Amygdala (tissue), 56 donors: ENCODE measurements at places on chromosomes 2 and 18.

DNA sequence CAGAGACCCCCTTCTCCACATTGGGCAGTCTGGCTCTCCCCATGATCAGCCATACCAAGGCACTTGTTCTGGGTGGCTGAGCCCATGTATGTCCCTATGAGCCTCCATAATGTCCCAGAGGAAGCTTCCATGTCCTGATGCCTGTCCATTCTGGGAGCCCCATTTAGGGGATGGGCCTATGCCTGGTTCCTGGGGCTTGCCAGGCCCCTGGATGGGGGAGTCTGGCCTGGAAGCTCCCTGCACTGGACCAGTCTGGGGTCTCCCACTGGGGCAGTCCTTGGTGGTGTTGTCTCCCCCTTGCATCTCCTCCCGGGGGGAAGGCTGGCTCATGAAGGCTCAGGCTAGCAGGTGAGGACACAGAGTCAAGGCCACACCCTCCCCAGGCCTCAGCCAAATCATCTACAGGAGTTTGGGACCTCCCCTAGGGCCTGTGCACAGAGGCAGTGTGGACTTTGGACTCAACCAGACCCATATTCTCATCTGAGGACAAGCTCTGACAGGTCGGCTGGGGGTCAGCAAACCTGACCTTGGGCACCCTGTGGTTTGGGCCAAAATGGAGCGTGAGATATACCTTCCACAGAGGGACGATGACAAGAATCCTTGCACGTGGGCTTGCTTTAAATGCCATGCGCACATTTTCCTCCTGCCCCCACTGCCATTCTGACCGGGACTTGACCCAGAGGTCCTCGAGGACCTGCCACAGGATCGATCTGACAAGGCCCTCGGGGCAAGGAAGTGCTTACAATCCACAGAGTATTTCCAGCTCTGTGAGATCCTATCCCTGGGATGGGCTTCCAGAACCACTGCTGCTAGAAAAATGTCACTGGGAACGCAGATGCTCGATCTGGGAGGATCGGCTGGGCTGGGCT is 38.8 kb downstream of the INHBB start:
- no peak for DNase-seq

DNA sequence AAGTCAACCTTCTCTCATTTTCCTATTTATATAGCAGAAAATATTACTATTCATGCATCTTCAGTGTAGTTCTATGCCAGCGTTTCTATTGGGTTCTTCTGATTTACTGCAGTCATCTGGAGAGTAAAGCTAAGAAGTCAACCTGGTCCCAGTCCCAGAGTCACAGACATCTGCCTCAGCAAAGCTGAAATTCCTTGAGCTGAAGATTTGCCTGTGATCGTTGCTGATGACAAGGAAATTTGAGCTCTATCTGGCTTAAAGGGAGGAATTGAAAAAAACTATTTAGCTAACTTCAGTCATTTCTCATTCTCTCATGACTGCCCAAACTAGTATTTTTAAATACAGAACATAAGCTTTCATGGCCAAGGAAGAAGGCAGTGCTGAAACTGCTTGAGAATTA is 45.7 kb downstream of the RND3 start:
- no peak for DNase-seq

DNA sequence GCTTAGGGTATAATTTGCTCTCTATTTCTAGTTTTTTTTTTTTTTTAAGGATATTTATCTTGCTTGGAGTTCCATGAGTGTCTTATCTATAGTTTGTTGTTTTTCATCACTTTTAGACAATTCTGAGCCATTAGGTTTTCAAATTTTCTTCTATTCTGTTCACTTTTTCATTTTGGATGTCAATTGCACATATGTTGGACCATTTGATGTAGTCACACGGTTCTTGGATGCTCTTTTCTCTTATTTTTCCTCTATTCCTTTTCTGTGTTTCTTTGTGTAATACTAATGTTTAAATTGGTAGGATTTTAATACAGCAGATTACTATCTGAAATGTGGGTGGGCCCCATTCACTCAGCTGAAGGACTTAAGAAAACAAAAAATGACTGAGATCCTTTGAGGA is 292.6 kb downstream of the CALCRL start:
- no peak for DNase-seq

- no peak for DNase-seq
These were observed 9.1 kb upstream of the ARID5A start for GRCh38 chr2:96527286-96528005.

- no peak for DNase-seq
These were observed 756.7 kb downstream of the SOCS6 start for GRCh38 chr18:71045331-71046065.

DNA sequence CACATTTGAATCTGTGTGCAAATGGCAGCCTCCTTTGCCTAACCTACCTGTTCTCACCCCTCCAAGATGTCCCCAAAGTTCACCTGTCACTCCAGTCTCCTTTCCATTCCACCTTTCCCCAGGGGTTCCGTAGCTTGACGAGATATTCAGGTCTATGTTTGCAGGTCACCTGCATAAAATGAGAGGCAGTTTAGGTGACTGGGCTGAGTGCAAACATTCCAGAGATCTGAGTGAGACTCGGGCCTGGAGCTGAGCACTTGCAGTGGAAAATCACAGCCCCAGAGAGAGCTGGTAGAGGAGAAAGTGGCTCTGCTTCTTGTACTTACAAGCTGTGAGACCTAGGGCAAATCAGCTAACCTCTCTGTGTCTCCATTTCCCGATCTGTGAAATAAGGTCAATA is 20.1 kb downstream of the CAPN14 start:
- DNase-seq, result no peak

DNA sequence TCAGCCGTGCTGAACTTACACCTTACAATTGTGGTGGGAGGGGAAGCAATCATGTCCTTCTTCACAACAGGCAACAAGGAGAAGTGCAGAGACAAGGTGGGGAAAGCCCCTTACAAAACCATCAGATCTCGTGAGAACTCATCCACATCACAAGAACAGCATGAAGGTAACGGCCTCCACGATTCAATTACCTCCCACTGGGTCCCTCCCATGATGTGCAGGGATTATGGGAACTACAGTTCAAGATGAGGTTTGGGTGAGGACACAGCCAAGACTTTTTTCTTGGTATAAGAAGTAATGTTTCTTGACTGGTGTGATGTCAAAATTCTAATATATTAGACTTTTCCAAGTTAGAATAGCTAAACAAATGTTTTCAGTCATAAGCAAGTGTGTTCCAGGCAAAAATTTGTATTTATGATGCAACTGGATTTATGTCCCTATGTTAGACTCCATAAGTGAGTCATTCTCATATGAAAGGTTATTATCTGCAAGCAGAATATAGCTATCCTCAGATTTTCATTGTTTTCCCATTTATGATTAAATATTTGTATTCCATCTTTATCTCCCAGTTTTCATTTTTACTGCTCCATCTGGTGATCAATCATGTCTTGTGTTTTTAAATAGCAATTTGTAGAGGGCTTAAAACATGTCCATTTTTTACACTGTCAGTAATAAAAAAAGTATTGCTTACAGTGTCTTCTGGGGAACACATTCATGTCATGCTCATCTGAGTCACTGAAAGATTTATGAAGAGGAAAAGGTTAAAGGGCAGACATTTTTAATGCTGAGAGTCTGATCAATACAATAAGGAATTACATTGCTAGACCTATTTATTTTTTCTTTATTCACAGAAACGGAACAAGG is 995.2 kb upstream of the CDH2 start:
- no peak for DNase-seq

GRCh38 chr2:197875763-197876162 is 71.4 kb downstream of the PLCL1 start:
- no peak for DNase-seq

- no peak for DNase-seq
These were observed 76.5 kb upstream of the DLX2 start for GRCh38 chr2:172179045-172179701.

GRCh38 chr2:167652401-167652800 is 595.0 kb downstream of the STK39 start:
- DNase-seq, result no peak

- no peak for DNase-seq
These were observed 144.4 kb downstream of the DYSF start for GRCh38 chr2:71597756-71598155.

DNA sequence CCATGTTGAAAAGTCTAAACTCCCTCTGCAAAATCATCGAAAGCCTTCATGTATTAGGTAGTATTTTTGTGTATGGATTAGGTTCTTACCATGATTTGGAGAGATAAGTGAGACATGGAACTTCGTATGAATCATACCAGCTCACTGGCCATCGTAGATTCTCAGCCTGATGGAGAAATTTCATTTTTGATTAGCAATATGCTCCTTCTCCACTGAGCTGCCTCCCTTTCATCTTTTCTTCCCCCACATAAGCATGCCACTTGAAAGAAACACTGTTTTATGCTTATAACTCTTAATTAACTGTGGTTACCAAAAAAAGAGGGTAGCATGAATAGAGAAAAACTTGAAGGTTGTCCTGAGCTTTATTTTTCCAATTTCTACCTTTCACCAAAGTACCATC is 111.9 kb downstream of the NCK2 start:
- DNase-seq, result no peak

- DNase-seq, result no peak
These were observed 28.6 kb upstream of the CERS6 start for GRCh38 chr2:168427451-168427850.

DNA sequence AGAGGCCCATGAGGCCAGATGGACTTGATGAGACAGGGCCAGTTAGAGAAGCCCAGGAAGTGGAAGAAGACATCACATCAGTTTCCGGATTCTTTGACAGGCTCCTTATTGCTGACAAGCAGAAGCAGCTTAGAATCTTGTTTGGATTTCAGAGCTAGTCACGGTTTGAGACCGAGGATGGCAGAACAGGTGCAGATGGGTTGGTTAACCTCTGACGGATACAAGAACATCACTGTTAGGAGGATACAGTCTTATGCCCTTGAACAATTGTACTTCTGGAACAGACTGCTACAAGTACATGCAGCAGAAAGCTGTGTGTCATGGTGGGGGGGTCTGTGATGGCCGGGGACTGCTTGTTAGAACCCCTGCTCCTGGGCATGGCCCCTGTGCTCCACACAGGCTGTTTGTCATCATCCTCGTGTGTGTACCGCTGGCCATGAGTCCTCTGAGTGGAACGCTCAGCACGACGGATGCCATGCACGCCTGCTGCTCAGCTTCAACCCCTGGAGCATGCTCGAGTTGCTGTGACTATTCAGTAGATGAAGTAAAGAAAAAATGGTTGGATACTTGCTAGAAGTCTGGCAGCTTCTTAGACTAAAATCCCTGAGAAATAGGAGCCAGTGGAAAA is 217.7 kb downstream of the SH3RF3 start:
- DNase-seq, result no peak

DNA sequence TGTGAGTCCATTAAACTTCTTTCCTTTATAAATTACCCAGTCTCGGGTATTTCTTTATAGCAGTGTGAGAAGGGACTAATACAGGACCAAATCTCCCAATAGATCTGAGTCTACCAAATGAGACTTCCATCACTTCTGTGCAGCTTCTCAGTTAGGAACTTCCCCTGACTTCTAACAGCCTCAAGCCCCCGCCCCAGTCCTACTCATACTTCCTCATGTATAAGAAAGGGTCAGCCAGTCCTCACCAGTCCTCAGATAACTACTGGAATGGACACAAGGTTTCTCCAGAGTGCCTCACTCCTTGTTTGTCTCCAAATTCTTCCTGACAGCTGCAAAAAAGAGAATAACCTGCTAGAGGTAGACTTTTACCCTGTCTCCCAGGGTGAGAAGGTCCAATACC is 19.5 kb downstream of the TTC32 start:
- DNase-seq, result no peak

DNA sequence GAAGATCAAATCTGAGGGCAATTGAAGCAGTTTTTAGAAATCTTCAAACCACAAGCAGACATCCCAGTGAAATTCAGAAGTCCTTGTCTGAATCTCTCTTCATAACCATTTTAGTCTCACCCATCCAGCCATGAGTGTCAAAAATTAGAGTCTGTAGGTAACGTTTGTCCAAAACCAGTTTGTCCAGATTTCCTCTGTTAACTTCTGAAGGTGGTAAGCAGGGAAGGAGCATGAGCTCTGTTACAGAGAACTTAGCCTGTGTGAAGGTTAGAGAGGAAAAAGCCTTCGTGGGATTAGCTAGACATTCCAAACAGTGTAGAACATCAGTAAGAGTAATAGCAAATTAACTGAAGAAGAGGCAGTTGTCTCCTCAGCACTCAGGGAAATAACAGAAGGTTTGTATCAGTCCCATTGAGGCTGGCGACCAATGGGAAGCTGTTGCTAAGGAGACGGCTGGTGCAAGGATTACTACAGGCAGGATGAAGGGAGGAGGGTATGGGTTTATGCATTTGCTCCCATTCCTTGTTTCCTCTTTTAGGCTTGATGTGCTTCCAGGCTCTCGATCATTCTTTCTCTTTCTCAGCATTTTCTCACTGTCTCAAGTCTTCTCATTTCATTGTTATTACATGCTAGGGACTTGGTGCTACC is 8.7 kb upstream of the GPR155 start:
- DNase-seq, result no peak

- no peak for DNase-seq
These were observed 8.1 kb downstream of the MARS2 start for GRCh38 chr2:197713271-197713670.

GRCh38 chr2:218230882-218231281 is 13.9 kb downstream of the ARPC2 start:
- no peak for DNase-seq

DNA sequence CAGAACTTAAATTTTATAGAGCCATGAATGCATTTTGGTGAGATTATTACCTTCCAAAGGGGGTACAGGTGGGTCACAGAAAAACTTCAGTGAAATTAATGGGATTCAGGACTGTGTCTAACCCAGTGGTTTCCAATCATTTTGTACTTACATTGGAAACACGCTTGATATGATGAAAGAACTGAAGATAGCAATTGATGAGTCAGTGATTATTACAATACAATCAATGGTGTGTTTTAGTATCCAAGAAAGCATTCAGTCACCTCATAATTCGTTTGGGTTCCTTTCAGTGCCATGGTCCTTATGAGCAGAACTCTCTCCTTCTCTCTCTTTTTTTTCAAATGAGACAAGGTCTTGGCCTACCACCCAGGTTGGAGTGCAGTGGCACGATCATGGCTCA is 66.5 kb upstream of the IGFBP5 start:
- no peak for DNase-seq
